ENCODE measurements at places on chromosomes 6 and 20.

DNA sequence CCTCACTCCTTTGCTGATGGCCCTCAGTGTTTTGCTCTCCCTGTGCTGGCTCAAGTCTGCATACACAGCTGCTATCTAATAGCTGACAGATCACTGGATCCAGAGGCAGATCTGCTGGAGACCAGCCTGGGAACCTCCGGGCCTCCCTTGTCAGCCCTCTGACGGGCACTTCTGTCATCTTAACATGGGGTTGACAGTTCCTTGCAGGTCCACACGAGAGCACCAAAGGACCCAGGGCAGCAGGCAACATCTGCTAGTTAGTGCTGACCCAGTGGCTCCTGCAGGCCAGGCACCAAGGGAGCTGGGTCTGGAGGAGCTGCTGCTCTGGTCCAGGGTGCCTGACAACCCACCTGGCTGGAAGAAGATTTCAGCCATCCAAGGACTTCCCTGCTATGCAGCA lies 208.1 kb downstream of the UST start:
- DNase-seq, result no peak

- no peak for DNase-seq
Observed at GRCh38 chr6:107612762-107613415, 123.0 kb downstream of the SOBP start.

- peak; percentile 91 for DNase-seq
Observed at GRCh38 chr6:28353981-28354676, 4.4 kb downstream of the ZKSCAN3 start.

DNA sequence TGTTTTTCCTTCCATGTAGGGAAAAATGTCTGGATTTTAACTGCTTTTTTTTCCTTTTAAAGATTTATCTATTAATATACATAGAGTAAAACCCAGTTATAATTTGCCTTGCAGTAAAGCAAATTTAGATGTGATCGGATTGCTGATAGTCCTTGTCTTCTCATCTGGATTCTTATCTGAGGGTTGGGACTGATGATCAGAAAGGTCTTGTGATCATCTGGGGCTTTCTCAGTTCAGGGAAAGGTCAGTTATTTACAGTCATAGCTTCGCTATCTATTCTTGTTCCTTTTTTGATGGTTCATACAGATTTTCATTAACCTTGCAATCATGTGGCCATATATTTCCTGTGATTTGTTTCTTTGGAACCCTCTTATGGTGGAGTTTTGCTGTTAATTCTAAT lies 63.8 kb upstream of the CLDN20 start:
- peak; percentile 61 for DNase-seq

GRCh38 chr6:102655823-102656222 lies 1262.3 kb downstream of the GRIK2 start:
- no peak for DNase-seq

GRCh38 chr6:24356310-24356973 lies 1.4 kb downstream of the DCDC2 start:
- no peak for DNase-seq

GRCh38 chr6:142842418-142843261 lies 102.3 kb downstream of the HIVEP2 start:
- DNase-seq, result peak; percentile 57

- DNase-seq, result peak; percentile 79
Observed at GRCh38 chr20:49276161-49276960, 1.5 kb downstream of the ZNFX1 start.

DNA sequence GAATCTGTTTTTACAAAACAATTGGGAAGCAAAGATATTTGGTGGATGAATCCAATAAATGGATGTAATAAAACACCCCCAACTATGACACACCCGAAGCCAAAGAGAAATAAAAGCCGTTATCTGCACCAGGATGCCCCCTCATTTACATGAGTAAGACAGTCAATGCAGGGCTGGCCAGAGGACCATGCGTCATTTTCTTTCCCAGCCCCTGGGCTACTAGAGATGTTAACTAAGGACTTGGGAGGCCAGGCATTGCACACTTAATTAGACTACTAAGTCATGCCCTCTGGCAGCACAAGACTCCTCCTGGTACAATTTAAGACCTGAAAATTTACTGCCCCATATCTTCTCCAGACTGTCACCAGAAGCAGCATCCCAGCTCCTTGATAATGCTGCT lies 3.2 kb downstream of the LEMD2 start:
- peak; percentile 86 for DNase-seq

Data from lung microvascular endothelial cell (primary cell).